ENCODE measurements at places on chromosomes 6 and 20. TPM values are rescaled to one million over a fixed set of nuclear protein-coding genes. Genes with fewer than 3 reads are reported as not detected.

- DNase-seq: no peak
Observed at GRCh38 chr6:132084811-132085509, 133.8 kb upstream of the CCN2 start.

- no peak for DNase-seq
Observed at GRCh38 chr20:50548396-50548795, 38.2 kb downstream of the PTPN1 start.

DNA sequence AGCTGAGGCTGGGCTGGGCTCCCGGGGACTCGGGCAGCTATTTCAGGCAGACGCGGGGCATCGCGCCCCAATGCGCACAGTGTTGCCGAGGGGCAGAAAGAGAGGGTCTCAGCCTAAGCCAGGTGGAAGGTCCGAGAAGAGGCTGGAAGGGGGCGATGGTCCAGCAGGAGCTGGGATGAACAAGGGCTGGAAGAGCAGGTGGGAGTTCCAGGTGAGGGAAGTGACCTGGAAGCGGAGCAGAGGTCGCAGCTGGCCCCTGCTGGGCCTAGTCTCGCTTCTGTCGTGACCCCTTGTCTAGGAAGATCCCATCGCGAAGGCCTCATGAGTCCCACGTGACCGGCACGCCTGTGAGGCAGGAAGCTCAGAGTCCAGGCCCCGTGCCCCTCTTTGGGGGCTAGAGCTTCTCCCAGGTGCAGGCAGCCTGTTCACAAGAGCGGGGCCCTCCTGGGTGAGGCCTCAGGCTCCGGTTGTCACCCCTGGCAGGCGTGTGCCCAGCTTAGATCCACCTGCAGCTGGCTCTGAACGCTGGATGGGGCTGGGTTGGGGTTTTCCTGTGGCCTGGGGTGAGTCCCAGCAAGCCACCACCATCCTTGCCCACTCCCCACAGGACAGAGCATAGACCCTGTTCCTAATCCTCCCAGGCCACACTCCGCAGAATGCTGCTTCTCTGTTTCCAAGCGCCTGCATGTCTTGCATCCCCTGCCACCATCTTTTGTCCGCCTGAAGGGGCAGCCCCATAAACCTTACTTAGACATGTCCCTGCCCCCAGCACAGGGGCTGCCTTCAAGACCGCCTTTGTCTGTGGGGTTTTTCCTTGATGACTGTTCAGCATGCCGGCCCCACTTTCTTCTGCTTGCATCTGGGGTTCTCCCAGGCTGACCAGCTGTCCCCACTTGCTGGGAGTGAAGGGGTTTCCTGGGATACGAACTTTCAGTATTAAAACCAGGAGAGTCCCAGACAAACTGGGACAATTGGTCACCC is 15.1 kb downstream of the SLC22A3 start:
- no peak for DNase-seq

DNA sequence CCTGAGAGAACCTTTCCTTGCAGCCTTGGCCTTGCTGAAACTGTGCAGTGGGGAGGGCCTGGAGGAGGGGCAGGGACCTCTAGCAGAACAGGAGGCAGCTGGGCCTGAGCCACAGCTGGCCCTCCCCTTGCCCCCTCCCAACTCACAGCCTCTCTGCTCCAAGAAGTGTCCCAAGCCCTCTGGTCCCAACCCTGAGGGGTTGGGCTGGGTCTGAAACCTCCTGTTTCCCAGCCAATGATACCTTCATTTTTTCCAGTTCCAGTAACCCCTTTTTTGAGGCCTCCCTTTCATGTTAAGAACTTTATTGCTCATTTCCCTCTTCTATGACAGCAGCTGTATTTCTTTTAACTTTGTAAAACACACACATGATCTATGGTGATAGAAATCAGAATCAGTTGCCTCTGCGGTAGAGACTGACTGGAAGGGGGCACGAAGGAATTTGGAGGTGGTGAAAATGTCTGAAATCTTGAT is 17.9 kb upstream of the ARMC12 start:
- DNase-seq: no peak

DNA sequence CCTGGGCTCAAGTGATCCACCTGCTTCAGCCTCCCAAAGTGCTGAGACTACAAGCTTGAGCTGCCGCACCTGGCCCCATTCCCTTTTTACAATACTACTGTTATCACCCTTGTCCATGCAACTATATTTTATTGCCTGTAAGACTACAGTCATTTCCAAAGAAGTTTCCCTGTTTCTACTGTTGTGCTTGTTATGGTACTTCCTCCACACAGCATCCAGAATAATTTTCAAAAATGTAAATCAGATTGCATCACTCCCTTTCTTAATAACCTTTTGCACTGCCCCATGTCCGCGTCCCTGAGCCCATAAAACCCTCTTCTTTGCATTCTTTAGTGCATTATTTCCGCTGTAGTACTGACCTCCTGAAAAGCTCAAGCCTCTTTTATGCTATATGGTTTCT is 128.9 kb upstream of the AKIRIN2 start:
- no peak for DNase-seq

GRM1 gene
- total RNA-seq: not detected

UBD gene
- 4.9 TPM for total RNA-seq
